ENCODE measurements at places on chromosomes 4 and X.

- no peak for DNase-seq
These were observed 89.6 kb upstream of the MAD2L1 start for GRCh38 chr4:120156120-120156718.

GRCh38 chr4:126361287-126361686 is 1046.5 kb downstream of the FAT4 start:
- no peak for DNase-seq

GRCh38 chr4:1109898-1110506 is 3.4 kb downstream of the RNF212 start:
- DNase-seq: no peak

- no peak for DNase-seq
These were observed 214.9 kb downstream of the SPANXN4 start for GRCh38 chrX:143240658-143241057.

DNA sequence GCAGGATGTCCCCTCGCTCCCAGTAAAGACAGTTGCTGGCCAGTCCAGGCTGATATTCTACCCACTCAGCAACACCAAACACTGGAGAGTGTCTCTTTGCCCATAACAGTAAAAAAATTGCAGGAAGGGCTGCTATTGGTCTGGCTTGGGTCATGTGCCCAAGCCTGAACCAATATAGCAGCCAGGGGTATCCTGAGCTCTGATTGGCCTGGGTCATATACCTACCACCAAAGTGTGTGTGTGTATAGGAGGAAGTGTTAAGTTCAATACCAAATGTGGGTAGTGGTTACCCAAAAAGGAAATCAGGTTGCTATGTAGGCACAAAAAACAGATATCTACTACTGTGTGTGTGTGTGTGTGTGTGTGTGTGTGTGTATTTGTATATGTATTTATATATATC is 373.2 kb downstream of the BCOR start:
- no peak for DNase-seq

DNA sequence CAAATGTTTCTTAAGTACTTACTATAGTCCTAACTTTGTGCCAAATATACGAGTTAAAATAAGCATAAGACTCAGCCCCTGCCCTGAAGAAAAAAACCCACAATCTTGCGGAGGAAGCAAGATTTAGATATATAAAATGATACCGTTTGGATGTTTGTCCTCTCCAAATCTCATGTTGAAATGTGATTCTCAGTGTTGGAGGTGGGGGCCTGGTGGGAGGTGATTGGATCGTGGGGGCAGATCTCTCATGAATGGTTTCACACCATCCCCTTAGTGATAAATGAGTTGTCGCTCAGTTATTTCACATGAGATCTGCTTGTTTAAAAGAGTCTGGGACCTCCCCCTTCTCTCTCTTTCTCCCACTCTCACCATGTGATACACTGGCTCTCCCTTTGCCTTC is 28.7 kb downstream of the EFHC2 start:
- no peak for DNase-seq

DNA sequence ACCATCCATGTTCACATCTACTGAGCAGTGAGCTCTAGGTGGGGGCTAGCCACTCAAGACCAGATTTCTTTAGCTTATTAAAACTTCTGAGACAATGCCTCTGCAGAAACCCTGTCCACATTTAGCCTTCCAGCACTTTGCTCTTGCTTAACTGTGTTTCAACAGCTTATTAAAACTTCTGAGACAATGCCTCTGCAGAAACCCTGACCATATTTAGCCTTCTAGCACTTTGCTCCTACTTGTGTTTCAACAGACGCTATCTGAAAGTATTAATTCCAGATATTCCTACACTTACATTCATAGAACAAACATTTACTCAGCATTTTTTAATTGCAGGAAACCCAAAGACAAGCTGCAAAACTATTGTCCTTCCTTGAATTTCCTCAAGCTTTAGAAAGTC is 91.9 kb downstream of the SEL1L3 start:
- DNase-seq: no peak

DNA sequence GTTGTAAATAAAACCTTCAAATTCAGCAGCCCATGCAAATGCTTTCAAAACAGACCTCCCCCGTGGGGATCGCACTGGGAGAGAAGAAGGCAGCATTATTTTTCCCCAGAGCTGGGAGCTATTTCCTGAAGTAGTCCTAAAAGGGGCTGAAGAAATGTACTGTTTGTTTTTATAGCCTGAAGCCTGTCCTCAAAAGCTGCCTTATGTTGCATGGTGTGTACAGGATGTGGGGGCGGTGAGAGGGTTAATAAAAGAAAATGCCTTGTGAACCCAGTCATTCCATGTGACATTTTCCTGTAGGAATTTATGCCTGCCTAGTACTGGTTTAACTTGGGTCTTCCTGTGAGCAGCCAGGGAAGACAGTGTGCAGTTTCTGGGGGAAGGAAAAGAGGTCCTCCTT is 144.1 kb downstream of the SOWAHB start:
- DNase-seq: no peak

DNA sequence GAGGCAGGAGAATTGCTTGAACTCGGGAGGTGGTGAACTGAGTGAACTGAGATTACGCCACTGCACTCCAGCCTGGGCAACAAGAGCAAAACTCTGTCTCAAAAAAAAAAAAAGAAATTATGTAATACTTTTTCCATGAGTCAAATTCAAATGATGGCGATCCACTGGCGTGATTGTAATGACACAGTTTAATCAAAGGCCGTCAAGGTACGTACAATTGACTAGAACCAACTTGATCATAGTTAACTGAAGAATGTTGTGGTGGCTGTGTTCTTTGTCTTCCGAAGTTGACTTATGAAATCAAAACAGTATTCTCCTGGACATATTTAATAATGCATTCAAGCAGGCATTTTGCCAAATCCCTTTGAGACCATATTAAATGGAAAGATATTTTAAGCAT is 318.6 kb upstream of the FAT1 start:
- no peak for DNase-seq

GRCh38 chr4:100695039-100695654 is 177.3 kb upstream of the EMCN start:
- DNase-seq: no peak

DNA sequence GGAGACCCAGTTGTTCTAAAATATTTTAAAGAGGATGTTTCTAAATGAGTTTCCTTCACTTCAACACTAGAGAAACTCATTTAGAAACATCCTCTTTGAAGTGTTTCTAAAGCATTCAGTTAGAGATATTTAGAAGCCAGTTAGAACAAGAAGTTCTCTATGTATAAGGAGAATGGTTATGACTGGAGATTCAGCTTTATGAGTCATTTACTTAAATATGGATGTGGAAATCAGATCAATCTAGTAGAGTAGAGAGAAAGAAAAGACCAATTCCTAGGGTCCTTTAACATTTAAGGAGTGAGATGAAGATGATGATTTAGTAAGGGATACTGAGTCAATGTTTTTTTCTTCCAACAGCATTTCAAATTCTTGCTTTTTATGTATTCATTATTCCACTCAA is 234.1 kb downstream of the GRXCR1 start:
- no peak for DNase-seq

- no peak for DNase-seq
These were observed 593 bp upstream of the JAKMIP1 start for GRCh38 chr4:6200922-6201362.

- DNase-seq: no peak
These were observed 79.9 kb downstream of the CHST7 start for GRCh38 chrX:46653482-46653881.

- DNase-seq: no peak
These were observed 108.5 kb upstream of the PCDH18 start for GRCh38 chr4:137640838-137641158.

DNA sequence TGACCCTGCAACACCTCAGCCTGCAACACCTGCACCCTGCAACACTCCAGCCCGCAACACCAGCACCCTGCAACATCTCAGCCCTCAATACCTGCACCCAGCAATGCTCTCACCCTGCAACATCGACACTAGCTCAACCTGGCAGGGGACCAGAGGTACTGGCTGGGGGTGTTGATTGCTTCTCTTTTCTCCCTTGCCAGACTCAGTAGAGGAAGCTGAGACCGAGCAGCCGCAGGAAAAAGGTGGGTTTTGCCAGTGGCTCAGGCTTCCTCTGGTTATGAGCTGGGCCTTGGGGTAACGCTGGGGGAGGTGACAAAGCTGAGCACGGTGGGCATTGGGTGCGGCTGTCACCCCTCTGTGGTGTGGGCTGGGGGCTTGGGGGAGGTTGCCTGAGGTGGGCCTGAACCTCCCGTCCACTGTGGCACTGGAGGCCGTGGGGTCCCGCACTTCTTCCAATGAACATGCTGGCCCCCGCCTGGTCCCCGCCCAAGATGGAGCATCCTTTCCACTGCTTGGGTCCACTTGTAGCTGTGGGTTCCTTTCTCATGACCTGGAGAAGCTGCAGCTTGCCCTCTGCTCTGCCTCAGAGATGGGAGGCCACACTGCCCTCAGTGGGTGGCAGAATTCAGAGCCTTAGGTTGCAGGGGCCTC is 26.0 kb downstream of the SH3TC1 start:
- no peak for DNase-seq

GRCh38 chr4:185672151-185672550 is 136.8 kb upstream of the PDLIM3 start:
- no peak for DNase-seq

GRCh38 chr4:148866666-148867065 is 424.5 kb upstream of the NR3C2 start:
- no peak for DNase-seq

DNA sequence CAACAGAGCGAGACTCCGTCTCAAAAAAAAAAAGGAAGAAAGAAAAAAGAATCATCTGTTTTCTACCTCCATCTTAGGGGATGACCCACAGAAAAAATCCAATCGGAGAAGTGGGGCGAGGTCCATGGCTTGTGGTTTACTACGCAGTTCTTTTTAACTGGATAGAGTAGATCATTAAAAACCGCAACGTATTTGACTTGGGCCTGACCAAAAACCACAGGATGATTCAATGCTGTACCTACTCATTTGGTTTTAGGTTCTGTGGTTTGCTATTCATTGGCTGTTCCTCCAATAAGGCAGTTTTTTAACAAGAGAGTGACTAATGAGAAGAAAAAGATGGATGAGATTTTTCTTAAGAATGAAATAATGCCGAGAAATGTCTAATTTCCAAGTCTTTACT is 83.7 kb downstream of the FREM3 start:
- DNase-seq: no peak

DNA sequence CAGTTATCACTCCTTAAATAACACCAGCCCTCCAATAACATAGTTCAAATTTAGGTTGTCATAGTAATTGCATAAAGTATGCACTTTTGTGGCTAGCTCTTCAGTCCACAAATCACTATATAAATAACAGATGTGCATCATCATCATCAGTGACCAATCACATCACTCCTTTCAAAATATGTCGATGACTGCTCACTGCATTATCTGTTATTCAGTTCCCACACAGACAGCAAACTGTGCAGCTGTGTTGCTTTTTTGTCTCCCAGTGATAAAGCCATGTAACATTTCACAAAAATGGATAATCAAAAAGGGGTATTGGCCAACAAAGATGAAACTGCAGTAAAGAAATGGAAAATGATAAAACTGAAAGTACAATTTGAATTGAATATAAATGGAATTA is 205.4 kb downstream of the DCLK2 start:
- no peak for DNase-seq

- DNase-seq: no peak
These were observed 41.5 kb downstream of the ING2 start for GRCh38 chr4:183546376-183546775.
